Myocyte (in vitro differentiated cells): ENCODE measurements at places on chromosomes 1 and 21. TPM values are rescaled to one million over a fixed set of nuclear protein-coding genes. Genes with fewer than 3 reads are reported as not detected.
A peak's percentile ranks its signal among the peaks of the same experiment; 100 is the strongest.

- peak; percentile 85 for DNase-seq
These were observed 64.1 kb downstream of the TMCO4 start for GRCh38 chr1:19735440-19736127.

- DNase-seq = no peak
These were observed 35.7 kb upstream of the PLA2G4A start for GRCh38 chr1:186792870-186793581.

The CACNA1S gene
- 57.2 and 58.9 TPM in 2 replicates for total RNA-seq

DNA sequence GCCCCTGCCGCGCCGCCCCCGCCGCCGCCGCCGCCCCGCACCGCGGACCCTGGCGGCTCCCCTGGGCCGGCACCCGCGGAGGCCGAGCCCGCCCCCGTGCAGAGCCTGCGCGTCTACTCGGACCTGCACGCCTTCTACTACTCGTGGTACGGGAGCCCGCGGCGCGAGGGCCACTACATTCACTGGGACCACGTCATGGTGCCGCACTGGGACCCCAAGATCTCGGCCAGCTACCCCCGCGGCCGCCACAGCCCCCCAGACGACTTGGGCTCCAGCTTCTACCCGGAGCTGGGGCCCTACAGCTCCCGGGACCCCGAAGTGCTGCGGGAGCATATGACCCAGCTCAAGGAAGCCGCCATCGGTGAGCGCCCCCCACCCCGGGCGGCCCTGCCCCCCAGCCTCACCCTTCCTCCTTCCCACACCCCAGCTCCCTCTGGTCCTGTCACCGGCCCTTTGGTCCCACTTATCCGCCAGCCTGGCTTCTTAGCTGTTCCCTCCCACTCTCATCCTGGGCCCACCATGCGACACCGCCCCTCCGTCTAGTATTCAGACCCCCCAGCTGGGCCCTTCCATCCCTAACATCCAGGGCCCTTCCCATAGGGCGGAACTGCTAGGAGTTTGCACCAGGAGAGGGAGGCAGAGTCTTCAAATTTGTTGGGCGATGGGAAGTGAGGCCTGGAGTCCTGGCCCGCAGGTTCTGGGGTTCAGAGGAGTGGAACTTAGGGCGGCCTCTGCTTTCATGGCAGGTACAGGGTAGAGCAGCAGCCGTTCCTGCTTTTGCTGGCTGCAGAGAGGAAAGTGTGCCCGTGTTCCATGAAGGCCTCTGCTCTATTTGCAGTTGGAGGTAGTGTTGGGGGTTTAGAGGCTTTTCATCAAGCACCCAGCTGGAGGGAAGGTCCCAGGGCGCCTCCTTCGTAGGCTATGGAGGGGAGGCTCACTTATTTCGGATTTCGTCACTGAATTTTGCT is 1.0 kb downstream of the MANEAL start:
- DNase-seq = no peak

DNA sequence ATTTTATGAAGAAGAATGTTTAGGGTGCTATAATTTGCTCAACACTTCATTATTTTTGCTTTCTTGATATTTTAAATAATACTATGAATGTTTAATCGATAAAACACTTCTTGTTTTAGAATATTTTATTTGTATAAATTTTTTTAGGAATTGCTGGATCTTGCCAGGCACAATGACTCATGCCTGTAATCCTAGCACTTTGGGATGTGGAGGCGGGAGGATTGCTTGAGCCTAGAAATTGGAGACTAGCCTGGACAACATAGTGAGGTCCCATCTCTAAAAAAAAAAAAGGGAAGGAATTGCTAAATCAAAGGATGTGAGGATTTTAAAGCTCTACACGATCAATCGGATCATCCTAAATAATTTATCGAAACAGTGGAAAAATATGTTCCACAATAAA is 17.6 kb downstream of the RNF11 start:
- DNase-seq = peak; percentile 34

DNA sequence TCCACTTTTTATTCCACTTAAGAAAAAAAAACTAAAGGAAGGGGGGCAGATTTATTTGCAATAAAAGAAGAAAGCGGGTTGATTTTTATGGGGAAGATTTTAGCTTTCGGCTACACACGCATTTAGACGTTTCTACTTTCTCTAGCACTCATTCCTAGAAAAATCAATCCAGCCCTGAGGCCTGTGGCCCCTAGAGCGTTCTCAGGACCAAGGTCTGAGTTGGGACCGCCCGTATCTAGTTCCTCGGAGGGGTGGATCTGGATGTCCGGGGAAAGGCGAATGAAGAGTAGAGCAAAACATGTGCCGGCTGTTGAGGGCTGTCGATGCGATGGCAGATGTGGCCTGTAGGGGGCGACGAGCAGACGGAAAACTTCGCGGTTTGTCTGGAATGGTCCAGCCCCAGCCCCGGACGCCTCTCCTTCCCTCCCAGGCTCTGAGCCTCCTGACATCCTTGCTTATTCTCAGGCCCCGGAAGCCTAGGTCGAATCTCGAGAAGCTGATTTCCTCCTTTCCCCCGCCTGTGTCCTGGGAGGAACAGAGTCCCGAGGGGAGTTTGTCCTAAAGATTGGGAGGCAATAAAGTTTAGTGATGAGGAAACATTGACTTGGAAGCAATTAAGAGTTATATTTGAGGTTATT is 5.2 kb downstream of the FOXD3 start:
- peak; percentile 47 for DNase-seq

DNA sequence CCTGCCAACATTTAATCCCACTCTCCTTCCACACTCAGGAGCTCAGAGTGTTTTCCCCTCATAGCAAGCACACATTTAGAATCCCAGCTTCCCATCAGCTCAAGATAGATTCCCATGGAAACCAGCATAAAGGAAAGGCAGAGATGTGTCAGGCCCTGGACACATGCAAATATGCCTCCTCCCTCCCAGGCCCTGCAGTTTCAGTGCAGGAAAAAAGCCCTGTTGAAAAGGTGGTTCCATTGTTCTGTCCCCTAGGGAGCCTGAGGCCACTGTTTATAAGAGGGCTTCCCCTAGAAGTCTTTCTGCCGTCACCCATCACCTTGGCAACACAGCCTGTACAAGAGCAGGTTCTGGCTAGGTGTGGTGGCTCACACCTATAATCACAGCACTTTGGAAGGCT is 3.6 kb downstream of the CACNA1S start:
- DNase-seq = no peak

GRCh38 chr1:71464016-71464415 is 383.2 kb upstream of the ZRANB2 start:
- DNase-seq = no peak

DNA sequence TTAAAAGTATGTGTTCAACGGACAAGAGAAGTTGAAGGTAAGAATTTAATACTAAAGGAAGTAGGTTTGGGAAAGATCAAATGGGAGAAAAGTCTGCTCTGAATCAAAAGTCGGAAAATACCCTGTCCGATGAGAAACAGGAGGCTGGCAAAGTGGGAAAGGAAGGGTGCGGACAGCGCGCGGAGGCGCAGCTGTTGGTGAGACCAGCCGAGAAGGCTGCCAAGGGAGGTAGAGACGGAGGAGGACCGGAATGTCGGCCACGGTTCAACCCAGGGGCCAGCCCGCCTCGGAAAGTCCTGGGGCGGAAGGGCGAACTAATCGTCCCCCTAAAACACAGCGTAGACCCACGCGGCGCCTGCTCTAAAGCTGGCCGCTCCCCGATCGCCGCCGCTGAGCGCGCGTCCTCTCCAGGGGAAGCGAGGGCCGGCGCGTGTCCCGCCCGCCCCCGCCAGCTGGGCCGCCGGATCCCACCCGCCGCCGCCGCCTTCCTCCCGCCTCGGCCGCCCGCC is 639 bp upstream of the SPATA1 start:
- peak; percentile 79 for DNase-seq

GRCh38 chr1:222462601-222463000 is 85.3 kb downstream of the HHIPL2 start:
- no peak for DNase-seq

- DNase-seq = peak; percentile 68
These were observed 43.4 kb downstream of the IGSF5 start for GRCh38 chr21:39788383-39788782.

DNA sequence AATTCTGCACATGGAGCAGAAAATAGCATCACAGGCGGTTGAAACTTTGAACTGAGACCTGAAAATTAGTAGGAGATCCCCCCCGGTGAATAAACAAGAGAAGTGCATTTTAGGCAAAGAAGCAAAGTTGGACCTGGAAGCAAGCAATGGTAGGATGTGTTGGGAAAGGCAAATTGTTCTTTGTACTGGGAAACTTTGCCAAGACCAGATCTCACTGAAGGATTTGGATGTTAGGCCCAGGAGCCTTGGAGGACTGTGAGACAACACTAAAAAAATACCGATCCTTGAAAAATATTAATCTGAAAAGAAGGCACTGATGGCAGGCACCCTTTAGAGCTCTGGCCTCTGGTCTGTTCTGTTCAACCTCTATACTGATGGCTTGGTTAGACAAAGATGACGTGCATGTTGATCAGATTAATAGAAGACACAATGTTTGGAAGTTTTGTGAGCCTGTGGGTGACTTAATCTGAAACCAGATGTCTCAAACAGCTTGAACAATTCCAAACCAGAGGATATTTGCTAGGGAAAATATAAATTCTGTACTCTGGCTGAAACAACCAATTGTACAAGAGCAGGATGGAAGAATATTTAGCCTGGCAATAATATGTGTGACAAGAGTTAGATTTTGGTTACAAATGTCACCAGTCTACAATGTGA is 108.4 kb downstream of the ROR1 start:
- no peak for DNase-seq

DNA sequence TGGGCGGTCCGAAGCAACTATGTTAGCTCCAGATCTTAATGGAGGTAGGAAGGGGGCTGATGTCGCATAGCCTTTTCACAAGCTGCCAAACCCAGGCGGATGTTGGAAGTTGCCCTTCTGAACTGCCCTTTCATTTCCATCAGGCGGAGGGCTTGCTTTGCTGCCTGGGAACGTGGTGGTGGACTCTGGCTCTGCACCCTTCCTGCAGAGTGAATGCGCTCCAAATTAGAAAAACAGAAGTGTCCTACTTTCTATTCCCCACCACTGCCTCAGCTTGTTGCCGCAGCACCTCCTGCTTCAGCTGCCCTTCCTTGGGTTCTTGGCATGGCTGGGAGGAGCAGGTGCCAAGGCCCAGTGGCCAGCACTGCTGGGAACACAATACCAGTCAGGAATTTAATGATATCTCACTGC is 60.6 kb downstream of the AK4 start:
- DNase-seq = peak; percentile 31

The NID1 gene
- total RNA-seq = 7.8 and 8.7 TPM in 2 replicates

- peak; percentile 96 for DNase-seq
These were observed 268.9 kb downstream of the HHAT start for GRCh38 chr1:210597555-210598134.

The ANGPTL7 gene
- total RNA-seq = 0.99 and 2.8 TPM in 2 replicates

GRCh38 chr1:246200225-246200624 is 306.9 kb downstream of the SMYD3 start:
- no peak for DNase-seq

GRCh38 chr1:47710329-47711071 is 272.7 kb downstream of the FOXD2 start:
- DNase-seq = peak; percentile 54

The MSH4 gene
- 0.10 and 0.27 TPM in 2 replicates for total RNA-seq

- DNase-seq = no peak
These were observed 616.1 kb upstream of the ADAMTS5 start for GRCh38 chr21:27582948-27583430.

GRCh38 chr1:4267381-4268261 is 367.5 kb upstream of the C1orf174 start:
- no peak for DNase-seq

DNA sequence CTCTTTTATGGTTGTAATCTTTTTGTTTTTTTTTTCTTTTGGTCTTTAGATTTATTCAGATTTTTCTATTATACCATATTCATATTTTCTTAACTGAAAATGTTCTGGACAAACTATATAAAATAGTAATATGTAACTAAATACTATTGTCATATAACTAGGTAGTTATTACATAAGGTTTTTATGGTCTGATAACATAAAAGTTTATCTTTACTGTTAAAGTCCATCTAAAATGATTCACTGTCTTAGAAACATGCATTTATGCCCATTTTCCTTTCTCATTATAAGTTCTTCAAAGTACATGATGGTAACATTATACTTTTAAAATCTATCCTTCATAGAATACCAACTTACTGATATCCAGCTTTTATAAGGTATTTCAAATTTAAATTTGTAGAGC is 29.1 kb downstream of the IARS2 start:
- DNase-seq = no peak

The KPRP gene
- total RNA-seq = not detected in 2 replicates

GRCh38 chr1:103145449-103145848 is 37.1 kb upstream of the COL11A1 start:
- peak; percentile 19 for DNase-seq

The CADM3 gene
- total RNA-seq = 1.4 and 2.5 TPM in 2 replicates

The PLA2G2C gene
- not detected in 2 replicates for total RNA-seq

DNA sequence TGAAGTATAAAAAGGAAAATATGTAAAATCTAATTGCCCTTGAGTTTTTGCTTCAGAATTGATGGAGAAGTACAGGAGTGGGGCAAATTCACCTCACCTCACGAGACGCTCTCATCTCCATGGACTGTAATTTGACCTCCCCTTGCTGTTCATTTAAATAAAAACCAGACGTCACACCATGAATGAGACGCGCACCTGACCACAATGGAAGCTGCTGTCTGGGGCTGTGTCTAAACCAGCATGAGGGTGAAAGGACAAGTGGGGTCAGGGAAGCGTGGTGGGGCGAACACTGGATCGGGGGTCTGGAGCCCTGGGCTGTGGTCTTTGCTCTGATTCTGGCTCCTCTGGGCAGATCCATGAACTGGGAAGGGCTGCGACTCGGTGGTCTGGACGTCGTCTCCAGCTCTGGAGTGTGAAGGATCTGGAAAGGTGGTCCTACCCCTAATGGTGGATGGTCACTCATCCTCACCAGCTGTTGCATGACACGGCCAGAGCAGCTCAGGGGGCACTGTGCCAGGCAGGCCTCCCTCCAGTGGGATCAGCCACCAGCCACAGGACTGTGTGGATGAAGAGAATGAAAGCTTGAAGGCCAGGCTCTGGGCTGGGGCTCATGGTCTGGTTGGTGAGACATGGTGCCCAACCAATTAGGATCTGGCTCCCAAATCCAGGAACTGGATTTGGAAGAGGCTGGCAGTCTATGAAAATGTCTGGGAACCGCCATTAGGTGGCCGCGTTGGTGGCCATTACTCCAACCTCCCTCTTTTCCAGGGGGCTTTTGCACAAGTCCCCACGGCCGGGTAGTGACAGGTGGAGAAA is 728.6 kb downstream of the PTPRU start:
- no peak for DNase-seq

DNA sequence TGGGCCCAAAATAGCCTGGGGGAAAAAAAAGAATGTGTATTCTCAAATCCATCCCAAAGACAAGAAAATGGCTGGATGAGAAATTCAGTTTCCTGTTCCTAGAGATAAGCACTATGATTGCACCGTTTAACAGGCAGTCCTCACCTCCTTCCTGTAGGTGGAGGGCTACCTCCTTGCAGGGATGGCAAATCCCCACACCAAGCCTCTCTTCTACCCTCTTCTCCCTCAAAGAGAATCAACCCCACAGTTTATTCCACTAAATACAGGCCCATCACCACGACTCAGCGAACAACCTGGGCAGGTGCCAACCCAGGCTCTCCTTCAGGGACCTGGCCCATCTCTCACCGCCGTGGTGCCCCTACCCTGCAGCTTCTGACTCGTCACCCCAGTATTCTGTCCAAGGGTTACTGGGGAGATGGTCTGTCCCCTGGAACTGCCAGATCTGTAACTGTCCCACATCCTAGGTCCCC is 3.4 kb upstream of the CHD5 start:
- no peak for DNase-seq
